Epithelial cell of umbilical artery (primary cell): ENCODE measurements at places on chromosomes 2 and 18. TPM values are rescaled to one million over a fixed set of nuclear protein-coding genes. Genes with fewer than 3 reads are reported as not detected.

Gene PIEZO2
- 0.32 and 2.6 TPM in 2 replicates for total RNA-seq

Gene ASIC4
- not detected in 2 replicates for total RNA-seq

Gene AAK1
- total RNA-seq: 24.7 and 29.9 TPM in 2 replicates

Gene PLA2R1
- total RNA-seq: 14.4 and 16.2 TPM in 2 replicates

Gene STAMBP
- total RNA-seq: 14.0 and 17.6 TPM in 2 replicates

Gene ALPP
- not detected in 2 replicates for total RNA-seq
